H7 (cell line): ENCODE measurements at places on chromosomes 1 and 21. TPM values are rescaled to one million over a fixed set of nuclear protein-coding genes. Genes with fewer than 3 reads are reported as not detected.

GRCh38 chr1:226373376-226373775 is 34.5 kb downstream of the PARP1 start:
- no peak for DNase-seq

GRCh38 chr1:231234506-231234905 is 6.5 kb upstream of the GNPAT start:
- DNase-seq = no peak

GRCh38 chr1:78554840-78555239 is 64.1 kb downstream of the PTGFR start:
- no peak for DNase-seq

DNA sequence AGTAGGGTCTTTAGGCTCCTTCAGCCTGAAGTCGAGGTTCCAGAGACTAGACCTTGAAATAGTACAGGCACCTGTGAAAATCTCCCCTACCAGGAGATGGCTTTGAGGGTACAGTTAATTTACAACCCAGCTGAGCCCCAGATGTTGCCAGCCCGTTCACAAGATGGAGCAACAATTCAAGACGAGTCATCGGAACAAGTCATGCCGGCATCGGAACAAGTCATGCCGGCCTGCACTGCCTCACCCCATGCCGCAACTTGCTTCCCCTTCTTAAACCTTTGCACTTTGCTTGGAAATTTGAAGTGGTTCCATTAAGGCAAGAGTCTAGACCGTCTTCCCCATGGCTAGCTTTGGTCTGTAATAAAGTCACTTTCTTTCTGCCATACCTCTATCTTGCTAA is 16.0 kb downstream of the HHAT start:
- DNase-seq = no peak

- DNase-seq = no peak
Measured at GRCh38 chr1:246599315-246599714, 33.1 kb downstream of the CNST start.

- peak; percentile 96 for DNase-seq
Measured at GRCh38 chr1:10474613-10475507, at the start of gene PEX14. TSS of gene PEX14 (plus strand) at chr1:10474950. CDS start at chr1:10474967, 17 bp downstream.

Gene PRMT2
- 54.1 and 59.9 TPM in 2 replicates for total RNA-seq

Gene NLRP3
- 0.55 and 1.4 TPM in 2 replicates for total RNA-seq

Gene MEGF6
- total RNA-seq = 22.8 and 27.1 TPM in 2 replicates
